ENCODE measurements at places on chromosomes 7 and 10.

DNA sequence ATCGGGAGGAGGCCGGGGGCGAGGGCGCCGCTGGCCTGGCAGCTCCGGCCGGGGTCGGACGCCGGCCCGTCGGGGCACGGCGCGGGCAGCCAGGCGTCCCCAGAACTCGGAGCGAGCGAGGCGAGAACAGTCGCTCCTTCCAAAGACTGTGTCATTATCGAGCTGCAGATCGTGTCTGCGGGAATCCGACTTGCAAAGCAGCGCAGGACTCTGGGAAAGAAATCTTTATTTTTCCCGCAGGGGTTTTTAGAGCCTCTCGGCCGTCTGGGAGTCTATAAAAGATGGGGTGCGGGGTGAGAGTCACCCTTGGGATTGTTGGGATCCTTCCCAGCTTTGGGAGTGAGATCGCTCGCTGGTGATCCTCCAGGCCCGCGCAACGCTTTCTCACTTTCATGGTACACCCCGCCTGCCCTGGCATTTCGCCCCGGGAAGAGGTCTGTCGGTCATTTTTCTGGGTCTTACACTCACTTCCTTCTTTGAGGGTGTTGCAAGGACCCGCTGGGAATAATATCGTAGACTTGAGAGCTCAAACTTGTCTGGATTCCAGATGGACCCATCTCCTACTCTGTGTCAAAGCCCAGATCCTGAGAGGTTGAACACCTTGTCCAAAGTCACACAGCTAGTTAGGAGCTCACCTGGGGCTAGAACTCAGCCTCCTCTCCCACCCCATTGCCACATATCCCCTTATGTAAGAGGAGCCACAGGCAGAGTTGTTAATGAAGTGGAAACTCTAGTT, 1.0 kb downstream of the UBTD1 start:
- no peak for DNase-seq

GRCh38 chr10:14949291-14949690, 4.6 kb downstream of the DCLRE1C start:
- no peak for DNase-seq

DNA sequence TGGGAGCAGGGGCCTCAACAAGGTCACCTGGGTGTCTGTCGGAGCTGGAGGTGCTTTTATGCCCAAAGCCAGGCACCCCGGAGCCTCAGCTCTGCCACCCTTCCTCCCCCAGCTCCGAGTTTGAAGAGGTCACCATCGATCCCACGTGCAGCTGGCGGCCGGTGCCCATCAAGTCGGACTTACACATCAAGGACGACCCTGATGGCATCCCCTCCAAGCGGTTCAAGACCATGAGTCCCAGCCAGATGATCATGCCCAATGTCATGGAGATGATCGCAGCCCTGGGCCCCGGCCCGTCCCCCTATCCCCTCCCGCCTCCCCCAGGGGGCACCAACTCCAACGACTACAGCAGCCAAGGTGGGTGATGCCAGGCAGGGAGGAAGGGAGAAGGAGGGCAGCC, 41.3 kb upstream of the PPIF start:
- DNase-seq: no peak

DNA sequence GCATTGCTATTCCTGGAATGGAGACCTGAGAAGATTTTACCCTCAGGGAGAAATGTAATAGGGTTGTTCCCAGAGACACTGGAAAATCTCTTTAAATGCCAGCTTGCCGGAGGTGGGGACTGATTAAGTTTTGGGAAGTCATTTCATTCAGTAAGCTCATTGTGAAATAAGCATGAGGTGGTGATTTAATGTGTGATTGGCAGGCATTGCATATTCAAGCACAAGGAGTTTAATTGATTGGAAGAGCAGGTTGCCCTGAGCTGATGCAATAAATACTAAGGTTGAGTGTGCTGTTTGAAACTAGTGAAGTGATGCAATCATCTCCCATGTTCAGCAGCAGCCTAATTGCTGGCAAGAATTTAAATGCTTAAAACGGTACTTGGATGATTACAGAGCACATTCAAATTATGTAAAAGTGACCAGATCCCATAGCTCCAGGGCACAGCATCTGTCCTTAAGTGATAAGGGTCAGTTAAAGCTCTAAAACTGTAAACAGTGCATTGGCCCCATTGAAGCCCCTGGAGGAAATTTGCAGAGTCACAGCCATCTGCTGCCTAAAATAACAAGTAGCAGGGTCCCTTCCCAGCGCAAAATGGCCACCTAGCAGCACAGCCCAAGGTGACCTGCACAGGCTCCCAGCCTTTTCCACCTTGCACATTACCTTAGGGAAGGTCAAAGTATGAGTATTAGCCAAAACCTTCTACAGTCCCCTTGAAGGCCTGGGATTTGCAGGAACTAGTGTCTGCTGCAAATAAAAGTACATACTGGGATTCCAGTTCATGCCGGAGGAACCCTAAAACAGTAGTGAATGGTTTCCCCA, 92.1 kb downstream of the CCDC71L start:
- DNase-seq: no peak

DNA sequence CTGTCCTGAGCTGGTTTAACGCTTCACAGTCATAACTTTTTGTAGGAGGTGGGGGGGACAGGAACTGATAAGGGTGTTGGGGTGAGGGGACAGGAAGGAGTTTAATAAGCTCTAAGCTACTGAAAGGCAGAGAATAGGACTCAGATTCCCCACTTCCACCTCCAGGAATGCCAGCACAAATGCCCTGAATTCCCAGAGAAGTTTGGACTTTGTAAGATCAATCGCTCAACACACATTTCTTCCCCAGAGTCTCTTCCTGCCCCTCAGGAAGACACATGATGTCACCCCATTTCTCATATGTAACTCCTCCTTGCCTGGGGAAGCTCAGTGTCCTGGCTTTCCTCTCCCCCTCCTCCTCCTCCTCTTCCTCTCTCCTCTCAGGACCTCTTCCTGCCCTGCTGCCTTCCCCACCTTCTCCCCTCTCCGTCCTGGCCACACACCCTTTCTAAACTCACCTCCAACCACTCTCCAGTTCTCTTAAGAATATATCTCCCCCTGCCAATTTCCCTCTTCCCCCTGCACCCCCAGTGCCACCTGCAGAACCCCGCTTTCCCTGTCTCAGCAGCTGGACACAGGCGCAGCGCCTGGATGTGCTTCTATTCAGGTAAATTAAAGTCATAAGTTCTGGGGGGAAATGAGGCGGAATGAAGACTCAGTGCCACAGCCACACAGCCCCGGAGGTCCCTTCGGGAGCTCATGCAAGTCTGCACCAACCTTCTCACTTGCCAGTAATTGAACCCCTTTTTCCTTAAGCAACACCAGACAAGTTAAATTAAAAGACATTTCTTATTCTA, 5.3 kb upstream of the LOXL4 start:
- DNase-seq: no peak

- DNase-seq: no peak
Observed at GRCh38 chr7:13848681-13849131, 140.8 kb downstream of the ETV1 start.

- DNase-seq: no peak
Observed at GRCh38 chr10:132909491-132910071, 32.8 kb downstream of the CFAP46 start.

DNA sequence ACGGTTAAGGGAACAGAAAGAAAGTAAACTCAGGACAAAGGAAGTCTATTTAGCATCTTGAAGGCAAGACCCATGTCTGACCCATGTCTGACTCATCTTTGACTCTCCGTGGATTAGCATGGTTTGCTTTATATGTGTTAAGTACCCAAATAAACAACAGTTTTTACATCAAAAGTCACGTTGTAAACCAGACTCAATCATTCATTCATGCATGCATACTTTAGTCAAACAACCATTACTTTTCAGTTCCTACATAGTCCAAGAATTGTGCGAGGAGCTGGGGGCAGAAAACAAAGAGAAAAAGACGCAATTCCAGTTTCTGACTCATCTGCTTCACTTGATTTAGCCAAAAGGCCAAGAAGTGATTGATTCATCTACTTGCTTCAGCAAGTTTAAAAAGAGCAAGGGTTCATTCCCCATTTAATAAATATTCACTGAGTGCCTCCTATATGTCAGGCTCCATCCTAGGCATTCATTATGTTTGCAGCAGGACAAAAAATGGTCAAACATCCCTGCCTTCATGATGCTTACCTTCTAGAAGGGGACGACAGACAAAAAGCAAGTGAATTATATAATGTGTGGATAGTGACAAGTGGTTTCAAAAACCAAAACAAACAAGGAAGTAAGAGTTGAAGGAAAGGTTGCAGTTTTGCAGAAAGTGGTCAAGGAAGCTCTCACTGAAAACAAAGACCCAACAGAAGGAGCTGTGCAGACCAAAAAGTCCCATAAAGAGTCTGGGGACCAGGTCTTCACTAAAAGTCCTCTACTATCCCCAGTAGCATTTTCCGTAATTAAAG, 116.2 kb downstream of the FAM107B start:
- no peak for DNase-seq

GRCh38 chr7:117210397-117210796, 112.5 kb downstream of the WNT2 start:
- DNase-seq: no peak

DNA sequence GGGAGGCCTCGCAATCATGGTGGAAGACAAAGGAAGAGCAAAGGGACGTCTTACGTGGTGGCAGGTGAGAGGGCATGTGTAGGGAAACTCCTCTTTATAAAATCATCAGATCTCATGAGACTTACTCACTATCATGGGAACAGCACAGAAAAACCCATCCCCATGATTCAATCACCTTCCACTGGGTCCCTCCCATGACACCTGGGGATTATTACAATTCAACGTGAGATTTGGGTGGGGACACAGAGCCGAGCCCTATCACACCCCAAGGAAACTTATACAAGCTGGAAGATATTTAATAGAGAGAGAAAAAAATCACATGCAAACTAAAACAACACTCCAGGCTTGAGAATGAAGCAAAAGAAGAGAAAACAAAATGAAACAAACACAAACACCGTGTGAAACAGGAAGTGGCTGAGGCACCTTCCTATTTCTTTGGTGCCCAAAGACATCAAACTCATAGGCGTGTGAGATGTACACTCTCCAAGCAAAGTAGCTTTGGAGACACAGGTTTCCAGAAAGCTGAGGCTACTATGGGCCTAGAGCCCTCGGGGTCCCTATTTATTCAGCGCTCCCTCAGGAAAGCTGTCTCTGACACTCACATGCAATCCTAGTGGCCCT, 97.2 kb downstream of the PRKCQ start:
- no peak for DNase-seq

DNA sequence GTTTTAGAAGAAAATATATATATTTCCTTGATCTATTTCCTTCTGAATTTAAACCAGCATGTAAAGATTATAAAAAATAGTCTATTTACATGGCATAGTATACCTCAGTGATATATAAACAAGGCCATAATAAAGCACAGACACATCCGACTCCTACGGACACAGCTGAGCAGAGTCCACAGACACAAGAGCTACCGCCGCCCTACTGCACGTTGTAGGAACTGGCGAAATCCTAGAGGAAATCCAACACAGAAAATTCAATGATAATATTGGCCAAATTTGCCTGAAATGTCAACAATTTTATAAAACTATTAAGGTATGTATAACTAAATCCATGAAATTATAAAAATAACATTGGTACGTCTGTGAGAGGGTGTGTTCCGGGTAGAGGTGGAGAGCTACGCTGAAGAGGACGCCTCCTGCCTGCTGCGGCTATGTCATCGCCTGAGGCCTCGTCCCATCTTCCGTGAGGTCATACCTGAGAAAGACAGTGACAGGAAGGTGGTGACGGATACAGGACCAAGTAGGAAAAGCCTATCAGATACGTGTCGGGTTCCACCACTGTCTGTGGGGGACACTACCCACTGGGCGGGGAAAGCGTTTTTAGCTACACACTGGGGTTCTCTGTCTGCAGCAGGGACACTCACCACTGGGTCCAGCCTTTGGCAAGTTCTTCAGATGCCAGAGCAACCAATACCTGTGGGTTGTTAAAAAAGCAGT, 29.3 kb upstream of the NCAPG2 start:
- no peak for DNase-seq

DNA sequence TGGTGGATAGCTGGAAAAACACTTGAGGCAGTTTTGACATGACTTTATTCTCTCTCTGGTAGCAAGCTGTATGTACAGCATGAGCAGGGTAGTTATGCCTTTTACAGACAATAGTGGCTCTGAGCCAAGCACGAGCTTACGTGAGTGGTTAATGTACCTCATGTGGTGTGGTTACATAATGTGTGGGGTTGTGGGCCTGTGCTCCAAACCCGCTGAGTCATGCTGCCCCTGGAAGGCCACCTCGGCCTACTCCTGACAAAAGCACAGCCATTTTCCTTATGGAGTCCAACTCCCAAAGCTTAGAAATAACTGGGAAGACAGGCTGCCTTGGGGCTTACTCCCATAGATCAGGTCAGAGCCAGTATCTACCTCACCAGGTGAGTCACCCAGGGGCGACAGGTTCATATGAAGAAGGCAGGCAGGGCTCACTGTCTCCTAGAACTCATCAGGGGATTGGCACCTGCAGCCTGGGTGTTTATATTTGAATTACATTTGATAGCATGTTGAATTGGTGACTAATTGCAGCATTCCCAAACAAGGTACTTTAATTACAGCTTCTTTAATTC, 404.5 kb downstream of the ADRA2A start:
- no peak for DNase-seq

GRCh38 chr7:55723621-55723941, 139.0 kb downstream of the SEPTIN14 start:
- no peak for DNase-seq

GRCh38 chr7:150365673-150366398, 2.8 kb upstream of the REPIN1 start:
- DNase-seq: no peak

- no peak for DNase-seq
Observed at GRCh38 chr10:20185116-20185515, 368.9 kb downstream of the PLXDC2 start.

DNA sequence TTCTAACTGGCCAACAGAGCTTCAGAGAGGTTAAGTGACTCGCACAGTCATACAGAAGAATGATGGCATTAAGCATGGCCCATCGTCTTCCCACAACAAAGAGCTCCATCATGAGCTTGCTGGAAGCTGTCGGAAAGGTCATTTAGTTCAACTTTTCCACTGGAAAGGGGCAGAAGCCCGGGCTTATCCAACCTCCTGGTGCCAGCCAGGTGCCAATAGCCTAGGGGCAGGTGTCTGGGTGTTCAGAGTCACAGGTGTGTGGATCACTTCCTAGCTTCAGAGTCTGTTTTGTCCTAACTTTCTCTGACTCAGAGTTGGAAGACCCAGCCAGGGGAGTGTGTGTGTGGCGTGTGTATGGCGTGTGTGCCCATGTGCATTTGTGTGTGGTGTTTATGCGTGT, 1.3 kb upstream of the TRPV6 start:
- DNase-seq: no peak
